Kidney (tissue), 22 donors: ENCODE measurements at places on chromosomes 2 and 18. TPM values are rescaled to one million over a fixed set of nuclear protein-coding genes. Genes with fewer than 3 reads are reported as not detected.

- no peak for DNase-seq
These were observed 101.3 kb upstream of the ITGB6 start for GRCh38 chr2:160301420-160301819.

DNA sequence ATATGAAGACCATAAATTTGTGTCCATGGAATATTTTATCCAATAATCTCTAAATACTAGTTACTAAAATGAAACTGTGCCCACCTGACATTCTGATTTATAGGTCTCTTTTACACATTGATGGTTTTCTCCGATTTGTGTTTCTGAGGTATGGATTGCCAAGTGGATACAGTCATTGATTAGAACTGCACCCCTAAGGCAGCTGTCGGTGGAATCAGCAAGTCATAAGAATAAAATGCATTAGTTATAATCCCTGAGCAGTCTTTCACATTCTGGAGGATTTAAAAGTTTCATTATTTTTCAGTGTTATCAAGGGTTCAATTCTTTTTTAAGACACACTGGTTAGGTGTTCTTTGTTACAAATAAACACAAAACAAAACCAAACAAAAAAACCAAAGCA lies 6.0 kb downstream of the CAVIN2 start:
- DNase-seq, result no peak

OXER1 gene
- 2.5 TPM for total RNA-seq

DNA sequence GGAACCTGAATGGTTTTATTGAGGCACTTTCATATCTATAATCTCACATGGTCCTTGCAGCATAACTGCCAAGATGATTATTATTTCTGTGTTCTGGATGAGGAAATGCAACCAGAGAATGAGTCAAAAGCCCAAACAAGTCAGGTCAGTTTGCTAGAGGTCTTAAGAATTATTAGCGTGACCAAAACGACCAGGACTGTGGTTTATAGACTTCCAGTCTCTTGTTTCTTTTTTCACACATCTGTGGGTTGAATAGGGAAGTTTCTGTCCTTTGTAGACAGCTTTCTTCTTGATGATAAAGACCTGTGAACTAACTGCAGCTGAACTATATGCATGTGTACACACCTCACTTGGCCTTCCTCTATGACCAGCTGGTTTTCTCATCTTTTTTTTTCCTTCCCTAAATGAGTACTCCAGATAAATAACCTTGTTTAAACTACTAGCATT lies 13.9 kb downstream of the ADAM23 start:
- peak; percentile 3 for DNase-seq

SP3 gene
- total RNA-seq, result 86.2 TPM

DNA sequence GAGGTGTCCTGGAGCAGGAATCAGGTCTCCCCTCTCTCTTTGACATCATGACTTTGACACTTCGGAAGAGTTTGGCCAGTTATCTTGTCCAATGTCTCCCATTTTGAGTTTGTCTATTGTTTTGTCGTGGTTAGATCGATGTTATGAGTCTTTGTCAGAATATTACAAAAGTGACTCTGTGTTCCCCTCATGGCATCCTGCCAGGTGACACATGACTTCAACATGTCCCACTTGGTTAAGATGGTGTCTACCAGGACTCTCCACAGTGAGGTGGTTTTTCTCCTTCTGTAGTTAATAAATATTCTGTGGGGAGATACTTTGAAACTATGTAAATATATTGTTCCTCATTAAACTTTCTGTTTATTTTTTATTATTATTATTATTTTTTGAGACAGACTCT lies 76.6 kb upstream of the BZW1 start:
- DNase-seq, result no peak

- no peak for DNase-seq
These were observed 1033.2 kb upstream of the FAM98A start for GRCh38 chr2:34632327-34632726.

- DNase-seq, result peak; percentile 41
These were observed 8.3 kb downstream of the OSR1 start for GRCh38 chr2:19349911-19350677.

MAPK4 gene
- total RNA-seq, result 9.0 TPM

TCF23 gene
- total RNA-seq, result 0.38 TPM

DNA sequence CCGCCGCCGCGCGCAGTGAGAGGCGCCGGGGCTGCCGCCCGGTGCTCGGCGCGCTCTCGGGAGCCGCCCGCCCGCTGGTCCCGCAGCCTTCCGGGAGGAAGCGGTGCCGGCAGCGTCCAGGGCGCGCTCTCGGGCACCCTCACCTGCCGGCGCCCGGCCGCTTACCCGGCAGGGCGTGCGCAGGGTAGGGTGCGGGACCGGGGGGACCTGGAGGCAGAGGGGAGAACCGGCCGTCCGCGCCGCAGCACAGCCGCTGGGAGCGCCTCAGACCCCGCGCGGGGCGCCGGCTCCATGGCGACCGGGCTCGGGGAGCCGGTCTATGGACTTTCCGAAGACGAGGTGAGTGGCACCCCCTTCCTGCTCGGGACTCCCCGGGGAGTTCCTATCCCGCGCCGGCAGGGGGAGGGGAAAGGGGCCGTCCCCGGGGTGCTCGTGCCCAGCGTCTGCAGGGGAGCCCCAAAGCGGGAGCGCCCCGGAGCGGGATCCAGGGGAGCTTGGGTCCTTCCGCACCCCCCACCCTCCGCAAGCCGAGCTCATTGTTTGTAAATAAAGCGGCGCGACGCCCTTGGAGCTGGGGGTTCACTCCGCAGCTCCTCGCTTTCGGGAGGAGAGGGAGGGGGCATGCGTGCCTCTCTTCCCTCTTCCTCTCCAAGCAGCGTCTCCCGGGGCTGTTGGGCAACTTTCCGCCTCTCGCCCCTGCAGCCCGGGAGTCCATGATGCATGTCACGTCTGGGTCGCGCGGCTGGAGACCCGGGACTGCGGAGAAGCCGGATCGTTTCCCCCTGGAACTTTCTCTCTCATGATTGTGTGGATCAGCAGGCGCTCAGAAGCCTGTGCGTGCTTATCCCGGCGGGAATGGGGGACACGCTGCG lies 580 bp downstream of the NEDD4L start:
- peak; percentile 63 for DNase-seq

TANK gene
- total RNA-seq, result 56.1 TPM

LAMA3 gene
- total RNA-seq, result 66.0 TPM

REG3G gene
- total RNA-seq, result 8.8 TPM

IL1RN gene
- 2.1 TPM for total RNA-seq

DNA sequence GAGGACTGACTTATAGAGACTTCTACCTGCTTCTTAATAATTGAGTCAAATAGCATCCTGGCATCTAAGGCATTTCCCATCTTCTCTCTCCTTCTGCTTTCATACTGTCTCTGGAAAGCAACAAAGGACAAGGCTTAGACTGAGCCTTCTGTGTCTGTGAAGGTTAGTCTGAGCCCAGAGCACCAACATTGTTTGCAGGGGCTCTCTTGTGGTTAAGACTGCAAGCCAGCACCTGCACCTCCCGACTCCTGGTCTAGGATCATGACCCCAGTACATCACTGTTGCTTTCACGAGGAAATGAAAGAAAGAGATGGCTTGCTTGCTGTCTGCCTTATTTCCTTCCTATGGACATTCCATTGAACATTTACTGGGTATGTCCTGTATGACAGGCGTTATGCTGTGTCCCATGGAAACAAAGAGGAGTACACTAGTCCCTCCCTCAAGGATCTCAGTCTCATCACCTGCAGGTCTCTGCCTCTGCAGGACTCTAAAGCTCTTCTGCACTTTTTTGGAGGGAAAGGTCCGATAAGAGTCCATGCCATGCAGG lies 315.8 kb upstream of the EPAS1 start:
- DNase-seq, result no peak

- no peak for DNase-seq
These were observed 474.7 kb downstream of the MBD2 start for GRCh38 chr18:53749766-53750165.

GDF7 gene
- total RNA-seq, result 12.5 TPM

- DNase-seq, result no peak
These were observed 69.4 kb downstream of the ADI1 start for GRCh38 chr2:3449936-3450335.

DNA sequence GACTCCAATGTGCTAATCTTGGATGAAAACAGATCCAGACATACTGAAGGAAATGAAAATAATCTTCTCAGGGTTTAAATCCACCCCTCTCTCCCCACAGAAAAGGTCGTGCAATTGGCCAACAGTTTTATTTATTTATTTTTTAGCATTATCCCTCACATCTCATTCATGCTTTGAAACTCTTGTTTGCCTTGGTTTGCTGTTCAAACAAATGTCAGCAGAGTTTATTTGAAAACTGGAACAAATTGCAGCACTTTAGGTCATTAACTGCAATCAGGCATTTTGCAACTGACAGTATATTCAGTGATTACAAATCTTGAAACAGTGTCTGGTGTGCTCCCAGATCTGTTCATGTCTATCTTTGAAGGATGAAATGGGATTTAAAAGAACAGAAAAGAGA lies 220.6 kb downstream of the SLC4A10 start:
- DNase-seq, result peak; percentile 1

GRCh38 chr2:33529771-33530481 lies 53.5 kb downstream of the RASGRP3 start:
- no peak for DNase-seq

- DNase-seq, result no peak
These were observed 56.3 kb downstream of the PHLPP1 start for GRCh38 chr18:62771494-62772270.

GRCh38 chr2:179307616-179308371 lies 43.2 kb upstream of the SESTD1 start:
- DNase-seq, result no peak

NEU2 gene
- total RNA-seq, result not detected

SMC6 gene
- 16.3 TPM for total RNA-seq

DNA sequence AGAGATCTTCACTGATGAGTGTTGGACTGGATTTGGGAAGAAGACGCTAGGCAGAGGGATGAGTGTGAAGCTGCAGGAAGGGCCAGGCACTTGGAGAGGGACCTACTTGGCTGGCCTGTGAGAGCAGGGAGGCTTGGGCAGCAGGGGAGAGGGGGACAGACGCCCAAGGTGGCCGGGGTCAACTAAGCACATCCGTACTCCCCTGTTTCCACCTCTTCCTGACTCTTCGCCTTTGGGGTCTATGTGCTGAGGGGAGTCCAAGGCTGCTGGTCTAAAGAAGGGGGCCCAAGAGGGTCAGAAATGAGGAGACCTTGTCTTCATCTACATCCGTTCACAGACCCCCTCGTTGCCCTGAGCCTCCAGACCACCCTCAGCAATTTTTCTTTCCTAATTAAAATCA lies 16.7 kb downstream of the DPYSL5 start:
- DNase-seq, result no peak

- peak; percentile 96 for DNase-seq
These were observed 10.6 kb upstream of the HOXD4 start for GRCh38 chr2:176140513-176141317.

DNA sequence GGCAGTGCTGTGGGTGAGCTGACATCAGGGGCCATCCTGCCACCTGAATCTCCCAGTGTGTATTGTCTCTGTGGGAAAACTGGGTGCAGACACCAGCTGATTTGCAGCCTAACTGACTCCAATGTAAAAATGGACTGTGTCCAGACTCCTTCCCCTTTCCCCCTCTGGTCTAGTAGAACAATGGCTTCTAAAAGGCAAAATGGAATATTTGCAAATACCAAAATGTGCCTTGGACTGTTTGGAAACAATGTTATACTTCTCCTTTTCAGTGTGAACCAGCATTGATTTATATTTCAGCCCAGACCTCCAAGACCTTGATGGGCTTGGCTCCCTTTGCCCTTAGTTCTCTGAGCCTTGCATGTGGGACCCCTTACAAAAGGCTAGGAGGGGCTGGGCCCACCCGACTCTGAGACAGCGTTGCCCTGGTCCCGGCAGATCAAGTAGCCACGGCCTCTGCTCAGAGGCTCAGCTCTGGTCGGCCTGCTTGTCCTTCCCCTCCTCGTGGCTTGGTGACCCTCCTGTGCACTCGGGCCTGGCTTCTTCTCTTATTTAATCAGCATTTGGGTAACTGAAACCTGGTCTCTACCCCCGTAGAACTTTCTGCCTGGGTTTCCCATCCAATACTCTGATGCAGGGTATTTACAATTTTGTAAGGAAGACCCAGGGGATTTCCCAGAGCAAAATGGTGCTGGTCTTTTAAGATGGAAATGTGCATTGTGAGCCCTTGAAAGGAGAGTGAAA lies 18.0 kb upstream of the ACKR3 start:
- no peak for DNase-seq

- DNase-seq, result peak; percentile 69
These were observed at the start of gene ZBTB14 for GRCh38 chr18:5295231-5295920. ZBTB14 (minus strand) TSS chr18:5295726; CDS start chr18:5293246, 2,480 bp downstream.

DNA sequence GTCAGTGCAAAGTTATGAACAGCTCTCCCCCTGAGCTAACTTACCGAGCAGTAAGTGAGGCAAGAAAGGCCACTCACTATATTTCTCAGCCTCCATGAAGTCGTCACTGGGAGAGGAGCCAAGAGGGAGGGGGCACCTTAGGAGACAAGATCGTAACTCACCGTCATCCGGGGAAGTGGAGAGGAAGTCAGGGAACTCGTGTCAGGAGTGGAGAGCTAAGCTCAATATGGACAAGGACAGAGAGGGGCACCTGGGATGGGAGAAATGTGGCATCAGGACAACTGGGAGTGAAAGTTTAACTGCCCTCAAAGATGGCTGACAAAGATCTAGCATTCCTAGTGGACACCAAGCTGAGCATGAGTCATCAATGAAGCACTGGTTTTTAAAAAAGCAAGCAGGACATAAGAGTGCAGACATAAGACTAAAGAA lies 37.1 kb downstream of the BCL11A start:
- no peak for DNase-seq

DNA sequence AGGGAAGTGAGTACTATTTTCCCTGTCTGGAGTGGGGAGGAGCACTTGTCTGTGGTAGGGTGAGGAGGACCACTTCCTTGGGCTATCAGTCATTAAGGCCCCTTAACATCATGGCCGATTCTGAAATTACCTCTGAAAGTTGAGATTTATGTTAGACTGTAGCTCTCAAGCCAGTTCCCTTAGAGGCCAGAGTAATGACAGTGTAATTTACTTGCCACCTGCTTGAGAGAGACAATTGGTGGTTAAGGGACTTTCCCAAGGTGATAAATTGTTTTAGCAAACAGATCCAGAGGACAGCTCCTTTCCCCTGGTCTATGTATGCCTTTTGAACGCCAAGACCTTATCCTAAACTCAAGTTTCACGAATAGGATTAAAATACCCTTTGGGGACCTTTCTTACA lies 56.1 kb downstream of the NEDD4L start:
- DNase-seq, result no peak
